GM10248 (cell line): ENCODE measurements at places on chromosomes 3 and 15.

DNA sequence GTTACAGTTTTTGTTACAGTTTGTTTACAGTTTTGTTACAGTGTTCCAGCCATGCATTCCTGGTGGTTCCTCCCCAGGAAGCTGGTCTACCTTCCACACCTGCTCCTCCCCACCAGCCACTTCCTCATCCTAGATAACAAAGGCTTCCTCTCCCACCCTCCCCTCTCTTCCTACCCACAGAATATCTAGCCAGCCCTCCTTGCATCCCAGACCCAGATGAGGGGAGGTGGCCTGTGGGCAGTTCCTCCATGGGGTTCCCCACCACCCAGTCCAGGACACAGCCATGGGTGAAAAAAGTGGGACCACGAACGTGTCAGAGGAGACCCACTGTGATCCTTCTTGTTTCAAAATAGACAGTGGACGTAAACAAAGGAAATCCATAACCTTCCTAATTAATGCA lies 122.8 kb upstream of the ABHD17C start:
- no peak for DNase-seq

DNA sequence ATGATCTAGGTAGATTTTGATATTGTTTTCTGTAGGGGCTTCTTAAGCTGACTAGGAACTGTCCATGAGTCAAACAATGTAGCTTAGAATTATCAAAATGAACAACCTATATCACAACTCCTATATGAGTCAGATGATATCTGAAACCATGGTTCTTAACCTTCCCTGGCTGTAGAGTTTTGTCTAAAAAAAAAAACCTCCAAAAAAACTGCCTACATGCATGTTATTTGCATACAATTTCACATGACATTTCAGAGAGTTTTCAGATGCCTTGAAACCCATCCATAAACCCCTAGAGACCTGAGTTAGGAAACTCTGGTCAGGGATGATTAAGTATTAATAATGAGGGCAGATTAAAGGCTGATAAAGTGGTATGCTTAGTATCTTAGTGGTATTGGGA lies 157.0 kb downstream of the CHST2 start:
- DNase-seq = peak; percentile 11

DNA sequence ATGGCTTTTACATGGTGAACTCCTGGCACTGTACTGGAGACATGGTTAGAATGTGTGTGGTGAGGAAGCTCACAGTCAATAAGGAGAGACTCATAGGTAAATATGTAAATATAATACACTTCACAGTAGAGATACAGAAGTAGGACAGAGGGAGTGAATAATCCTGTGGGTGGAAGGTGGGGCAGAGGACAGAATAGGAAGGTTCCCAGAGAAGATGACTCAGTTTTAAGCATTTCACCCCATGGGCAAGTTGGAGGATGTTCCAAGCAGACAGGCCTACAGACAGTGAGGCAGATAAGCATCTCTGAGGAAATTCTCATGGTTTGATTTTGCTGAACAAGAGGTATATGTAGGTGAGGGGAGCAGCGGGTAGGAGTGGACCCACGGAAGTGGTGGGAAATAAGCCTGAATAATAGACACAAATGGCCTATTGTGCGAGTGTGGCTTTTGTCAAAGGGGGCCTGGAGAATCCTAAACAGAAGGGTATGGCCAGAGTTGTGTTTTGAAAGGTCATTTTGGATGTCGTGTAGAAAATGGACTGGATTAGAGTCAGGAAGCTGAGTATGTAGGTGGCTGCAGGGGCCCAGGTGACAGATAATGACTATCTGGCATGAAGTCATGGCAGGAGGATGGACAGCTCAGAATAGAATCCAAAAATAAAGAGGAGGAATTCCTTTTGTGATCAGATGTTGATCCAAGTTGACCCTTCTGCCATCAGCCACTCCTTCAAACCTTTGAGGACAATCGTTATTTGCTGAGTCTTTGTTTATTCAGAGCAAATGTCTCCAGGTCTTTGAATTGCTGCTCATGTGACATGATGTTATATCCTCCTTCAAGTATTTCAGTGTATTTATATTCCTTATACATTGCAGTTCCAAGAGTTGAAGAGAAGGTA lies 97.3 kb upstream of the THRB start:
- no peak for DNase-seq

DNA sequence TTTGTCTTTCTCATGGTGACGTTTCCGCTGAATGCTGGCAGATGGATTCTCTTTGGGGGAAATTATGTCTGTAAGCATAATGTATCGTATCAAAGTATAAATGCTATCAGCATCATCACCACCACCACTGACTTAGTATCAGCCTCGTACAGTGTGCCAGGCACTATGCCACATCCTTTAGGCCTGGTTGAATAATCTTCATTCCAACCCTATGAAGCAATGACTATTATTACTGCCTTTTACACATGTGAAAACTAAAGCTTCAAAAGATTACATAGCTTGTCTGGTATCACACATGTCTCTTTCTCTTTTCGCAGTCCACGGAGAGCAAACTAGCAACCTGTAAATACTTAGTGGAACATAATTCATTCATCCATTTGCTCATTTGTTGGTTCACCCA lies 166.7 kb upstream of the PRICKLE2 start:
- DNase-seq = no peak

DNA sequence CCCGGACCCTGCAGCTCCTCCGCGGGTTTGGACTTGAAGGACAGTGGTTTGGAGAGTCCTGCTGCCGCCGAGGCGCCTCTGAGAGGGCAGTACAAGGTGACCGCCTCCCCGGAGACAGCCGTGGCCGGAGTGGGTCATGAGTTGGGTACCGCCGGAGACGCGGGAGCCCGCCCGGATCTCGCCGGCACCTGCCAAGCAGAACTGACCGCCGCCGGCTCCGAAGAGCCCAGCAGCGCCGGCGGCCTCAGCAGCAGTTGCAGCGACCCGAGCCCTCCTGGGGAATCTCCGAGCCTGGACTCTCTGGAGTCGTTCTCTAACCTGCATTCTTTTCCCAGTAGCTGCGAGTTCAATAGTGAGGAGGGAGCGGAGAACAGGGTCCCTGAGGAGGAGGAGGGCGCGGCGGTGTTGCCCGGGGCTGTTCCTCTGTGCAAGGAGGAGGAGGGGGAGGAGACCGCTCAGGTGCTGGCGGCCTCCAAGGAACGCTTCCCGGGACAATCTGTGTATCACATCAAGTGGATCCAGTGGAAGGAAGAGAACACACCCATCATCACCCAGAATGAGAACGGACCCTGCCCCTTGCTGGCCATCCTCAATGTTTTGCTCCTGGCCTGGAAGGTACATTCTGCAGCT lies 634 bp downstream of the MINDY2 start:
- DNase-seq = peak; percentile 42

GRCh38 chr15:63015618-63016017 lies 26.9 kb upstream of the TPM1 start:
- DNase-seq = no peak

- DNase-seq = no peak
These were observed 2.0 kb downstream of the ISLR start for GRCh38 chr15:74175271-74176191.

GRCh38 chr3:70742081-70742480 lies 429.6 kb upstream of the MDFIC2 start:
- DNase-seq = no peak

DNA sequence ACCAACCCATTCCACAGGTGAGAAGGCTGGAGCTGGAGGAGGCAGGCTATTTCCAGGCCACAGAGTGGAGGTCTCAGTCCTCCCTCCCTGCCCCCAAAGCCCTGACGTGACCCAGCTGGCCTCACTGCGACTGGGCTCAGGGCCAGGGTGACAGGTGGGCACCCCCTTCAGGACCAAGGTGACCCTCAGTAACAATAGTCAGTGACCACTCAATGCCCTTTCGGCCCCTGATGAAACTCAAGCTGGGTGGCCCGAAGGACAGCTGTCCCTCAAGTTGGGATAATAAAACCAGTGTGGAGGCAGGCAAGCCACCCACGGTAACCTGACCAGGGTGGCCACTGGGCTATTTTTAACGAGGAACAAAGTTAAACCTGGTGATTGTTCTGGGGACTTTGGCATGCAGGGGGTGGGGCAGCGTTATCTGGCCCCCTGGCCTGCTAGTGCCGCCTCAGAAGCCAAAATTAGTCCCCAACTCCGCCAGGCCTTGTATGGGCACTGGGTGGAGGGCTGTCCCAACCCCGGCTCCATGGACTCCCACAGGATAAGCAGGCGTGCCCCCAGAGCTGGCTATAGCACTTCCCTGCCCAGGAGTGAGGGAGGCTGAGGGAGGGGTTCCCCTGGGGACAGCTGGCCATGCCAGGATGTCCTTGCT lies 1.1 kb downstream of the TNNC1 start:
- no peak for DNase-seq

- DNase-seq = no peak
These were observed 995.9 kb upstream of the CFAP20DC start for GRCh38 chr3:60045686-60046085.

GRCh38 chr3:134704556-134704955 lies 53.7 kb upstream of the KY start:
- DNase-seq = no peak

DNA sequence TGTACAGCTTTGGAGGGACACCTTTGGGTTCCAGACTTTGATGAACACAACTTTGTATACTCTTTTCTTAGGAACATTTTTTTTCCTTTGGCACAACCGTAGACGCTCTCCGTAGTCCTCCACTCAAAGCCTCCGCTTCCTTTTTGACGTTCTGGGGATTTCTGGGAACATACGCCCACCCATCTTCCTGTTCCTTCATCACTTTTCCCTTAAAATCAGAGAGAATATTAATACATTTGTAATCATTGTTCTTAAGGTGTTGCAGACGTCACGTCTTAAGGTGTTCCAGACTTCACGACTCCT lies 405 bp upstream of the SPG21 start:
- no peak for DNase-seq

DNA sequence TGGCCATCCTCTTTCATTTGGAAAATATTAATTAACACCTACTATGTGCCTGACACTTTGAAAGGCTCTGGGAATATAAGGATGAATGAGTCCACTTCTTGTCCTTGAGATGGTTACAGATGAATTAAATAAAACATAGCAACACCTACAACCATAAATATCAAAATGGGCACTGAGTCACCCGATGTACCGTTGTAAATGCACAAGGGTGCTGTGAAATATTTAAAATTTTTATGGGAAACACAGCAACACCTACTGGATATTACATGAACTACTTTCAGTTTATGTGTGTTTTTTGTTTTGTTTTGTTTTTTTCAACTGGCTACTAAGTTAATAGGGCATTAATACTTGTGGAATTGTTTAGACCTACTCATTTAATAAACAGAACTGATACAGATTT lies 239.0 kb upstream of the NAALADL2 start:
- no peak for DNase-seq
